ENCODE measurements at places on chromosomes 13 and 19. TPM values are rescaled to one million over a fixed set of nuclear protein-coding genes. Genes with fewer than 3 reads are reported as not detected.

ATF5 gene
- total RNA-seq: 11.7 TPM

ICAM3 gene
- 12.0 TPM for total RNA-seq

TEX101 gene
- not detected for total RNA-seq

CYP2A6 gene
- not detected for total RNA-seq

MUC16 gene
- not detected for total RNA-seq

KLHL26 gene
- 5.5 TPM for total RNA-seq

ALOX5AP gene
- 0.47 TPM for total RNA-seq

R3HDM4 gene
- 14.0 TPM for total RNA-seq
